ENCODE measurements at places on chromosomes 5 and 9.

- DNase-seq = no peak
Observed at GRCh38 chr5:172567843-172568242, 73.2 kb upstream of the NEURL1B start.

DNA sequence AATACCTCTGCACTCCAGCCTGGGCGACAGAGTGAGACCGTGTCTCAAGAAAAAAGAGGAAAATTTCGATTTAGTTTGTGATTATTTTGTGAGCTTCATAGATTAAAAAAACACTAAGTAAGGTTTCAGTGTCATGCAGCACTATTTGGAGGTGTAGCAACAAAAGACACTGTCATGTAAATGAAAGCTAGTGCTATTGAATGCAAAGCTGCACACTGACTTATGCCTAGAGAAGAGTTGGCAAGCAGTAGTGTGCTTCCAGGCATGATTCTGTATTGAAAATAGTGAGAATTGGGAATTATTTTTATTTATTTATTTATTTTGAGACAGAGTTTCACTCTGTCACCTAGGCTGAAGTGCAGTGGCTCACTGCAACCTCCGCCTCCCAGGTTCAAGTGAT lies 34.5 kb downstream of the DDX46 start:
- no peak for DNase-seq

DNA sequence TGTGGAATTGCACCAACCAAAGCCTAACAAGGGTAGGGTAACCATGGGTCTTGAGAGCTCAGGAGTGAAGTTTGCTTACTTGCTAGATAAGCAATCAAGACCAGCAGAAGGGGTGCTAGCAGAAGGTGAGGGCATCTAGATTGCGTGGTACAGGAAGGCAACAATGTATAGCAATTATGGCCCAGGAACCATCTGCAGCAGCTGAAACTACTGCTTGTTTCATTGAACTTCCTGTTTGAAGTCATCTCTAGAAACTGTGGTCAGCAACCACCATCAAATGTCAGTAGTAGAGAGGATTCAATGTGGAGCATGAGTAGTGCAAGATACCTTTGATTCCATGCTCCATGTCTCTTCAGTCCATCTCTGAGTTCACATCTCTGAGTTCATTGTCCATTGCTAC lies 462.1 kb upstream of the GRAMD2B start:
- no peak for DNase-seq

GRCh38 chr9:3773362-3774060 lies 247.7 kb upstream of the RFX3 start:
- no peak for DNase-seq

GRCh38 chr9:134887686-134888602 lies 7.3 kb downstream of the FCN2 start:
- DNase-seq = peak; percentile 64

- no peak for DNase-seq
Observed at GRCh38 chr9:3502560-3503398, 23.0 kb downstream of the RFX3 start.

GRCh38 chr9:33011831-33012230 lies 10.4 kb upstream of the APTX start:
- no peak for DNase-seq

- DNase-seq = peak; percentile 54
Observed at GRCh38 chr5:141382469-141383294, at the start of gene PCDHGA7. Gene PCDHGA7, plus strand, starts transcription at chr5:141382742. Its CDS starts 158 bp downstream, at chr5:141382900.

- DNase-seq = no peak
Observed at GRCh38 chr9:123608104-123608503, 252.1 kb downstream of the CRB2 start.

GRCh38 chr9:116466271-116467235 lies 220.6 kb upstream of the TRIM32 start:
- DNase-seq = no peak

DNA sequence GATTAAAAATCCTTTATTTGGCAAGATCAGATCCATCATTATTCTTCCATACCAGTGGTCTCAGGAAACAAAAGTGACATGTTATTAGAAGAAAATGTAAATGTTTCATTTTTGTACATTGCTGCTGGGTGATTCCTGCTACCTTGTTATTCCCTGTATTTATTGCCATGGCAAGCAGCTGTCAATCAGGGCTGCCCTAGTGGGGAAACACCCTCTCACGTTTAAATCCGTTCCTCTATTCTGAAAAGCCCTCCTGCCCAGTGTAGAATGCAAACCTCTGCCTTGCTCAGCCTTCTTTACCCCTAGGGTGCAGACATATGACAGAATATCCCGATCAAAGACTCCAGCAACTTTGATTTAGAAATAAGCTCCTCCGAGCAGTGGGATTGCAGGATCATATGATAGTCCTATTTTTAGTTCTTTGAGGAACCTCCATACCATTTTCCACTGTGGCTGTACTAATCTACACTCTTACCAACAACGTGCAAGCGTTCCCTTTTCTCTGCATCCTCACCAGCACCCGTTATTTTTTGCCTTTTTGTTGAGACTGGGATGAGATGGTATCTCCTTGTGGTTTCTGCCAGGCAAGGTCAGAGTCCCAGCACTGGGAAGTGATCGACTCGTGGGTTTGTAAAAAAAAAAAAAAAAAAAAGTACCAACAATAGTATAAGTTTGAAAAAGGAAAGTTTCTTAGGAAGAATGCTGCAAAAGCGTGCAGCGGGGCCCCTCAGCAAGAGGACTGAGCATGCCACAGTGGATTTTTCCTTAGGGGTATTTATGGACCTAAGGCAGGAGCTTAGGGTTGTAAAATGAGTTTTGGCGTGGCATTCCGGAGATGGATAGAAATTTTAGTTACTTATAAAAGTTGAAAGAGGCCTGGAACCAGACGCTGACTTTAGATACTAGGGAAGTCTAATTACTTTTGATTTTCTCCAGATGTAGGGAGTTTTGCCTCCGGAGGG lies 66.7 kb downstream of the HRH2 start:
- no peak for DNase-seq

- DNase-seq = no peak
Observed at GRCh38 chr5:76926329-76927105, 26.3 kb upstream of the CRHBP start.
